Omental fat pad (tissue), 4 donors: ENCODE measurements at places on chromosomes 4 and X.

DNA sequence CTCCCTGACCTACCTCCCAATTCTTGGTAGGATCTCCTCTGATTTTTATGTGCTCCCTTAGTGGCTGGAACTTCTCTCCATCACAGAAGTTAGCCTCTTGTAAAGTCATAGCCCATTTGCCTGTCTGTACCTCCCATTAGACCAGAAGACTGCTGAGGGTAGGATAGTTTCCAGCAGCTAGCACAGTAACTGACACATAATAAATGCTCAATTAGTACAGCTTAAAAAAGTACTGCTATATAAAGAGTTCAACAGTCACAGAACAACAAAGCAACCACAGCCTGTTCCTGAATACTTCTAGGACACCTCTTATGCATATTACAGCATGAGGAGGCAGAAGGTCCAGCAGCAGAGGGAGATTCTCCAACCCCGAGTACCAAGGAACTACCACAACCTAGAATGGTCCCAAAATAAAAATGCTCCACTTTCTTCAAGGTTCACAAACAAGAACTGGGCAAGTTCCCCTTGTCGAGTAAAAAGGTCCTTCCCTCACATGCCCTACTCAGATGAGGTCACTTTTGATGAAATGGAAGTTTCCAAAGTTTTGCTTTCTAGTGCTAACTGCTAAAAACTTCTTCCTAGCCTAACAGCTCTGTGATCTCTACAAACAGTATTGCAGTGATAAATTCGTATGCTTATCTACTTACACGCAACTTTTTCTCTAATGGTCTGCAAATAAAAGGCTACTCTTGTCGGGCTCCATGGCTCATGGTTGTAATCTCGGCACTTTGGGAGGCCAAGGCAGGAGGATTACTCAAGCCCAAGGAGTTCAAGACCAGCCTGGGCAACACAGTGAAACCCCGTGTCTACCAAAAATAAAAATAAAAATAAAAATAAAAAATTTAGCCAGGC is 12.8 kb downstream of the MECP2 start:
- no peak for DNase-seq

DNA sequence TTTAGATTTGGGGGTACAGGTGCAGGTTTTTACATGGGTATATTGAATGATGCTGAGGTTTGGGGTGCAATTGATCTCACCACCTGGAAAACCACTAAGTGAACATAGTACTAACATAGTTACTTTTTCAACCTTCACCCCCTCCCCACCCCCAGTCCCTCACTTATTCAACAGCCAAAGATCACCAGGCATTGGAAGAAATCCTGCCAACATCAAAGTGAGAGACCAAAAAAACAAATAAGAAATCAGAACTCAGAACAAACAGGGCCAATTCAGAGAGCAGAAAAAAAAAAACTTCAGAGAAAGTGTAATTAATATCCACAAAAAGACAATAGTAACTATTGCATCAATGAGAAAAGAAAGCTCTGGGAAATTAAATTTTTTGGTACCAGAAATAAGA is 20.5 kb upstream of the LAP3 start:
- DNase-seq: no peak

GRCh38 chr4:173185847-173186510 is 17.4 kb downstream of the GALNT7 start:
- no peak for DNase-seq

DNA sequence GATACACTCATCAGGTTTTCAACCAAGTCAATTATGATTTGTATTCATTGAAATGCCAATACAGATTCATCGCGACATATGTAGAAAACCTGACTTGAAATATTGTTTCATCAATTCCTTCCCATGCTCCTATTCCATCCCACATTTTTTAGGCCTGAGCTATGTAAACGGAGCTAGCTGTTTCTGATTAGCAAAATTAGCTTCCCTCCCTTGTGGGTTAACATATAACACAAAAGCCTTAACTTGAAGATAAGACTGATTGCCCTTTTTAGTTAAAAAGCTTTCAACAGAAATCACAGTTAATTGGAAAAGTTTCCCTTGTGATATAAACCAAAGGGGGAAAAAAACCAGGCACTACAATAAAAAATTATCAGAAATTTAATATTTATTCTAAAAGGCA is 32.8 kb upstream of the DCLK2 start:
- DNase-seq: no peak

GRCh38 chr4:160129439-160129838 is 1026.6 kb downstream of the RAPGEF2 start:
- DNase-seq: no peak

DNA sequence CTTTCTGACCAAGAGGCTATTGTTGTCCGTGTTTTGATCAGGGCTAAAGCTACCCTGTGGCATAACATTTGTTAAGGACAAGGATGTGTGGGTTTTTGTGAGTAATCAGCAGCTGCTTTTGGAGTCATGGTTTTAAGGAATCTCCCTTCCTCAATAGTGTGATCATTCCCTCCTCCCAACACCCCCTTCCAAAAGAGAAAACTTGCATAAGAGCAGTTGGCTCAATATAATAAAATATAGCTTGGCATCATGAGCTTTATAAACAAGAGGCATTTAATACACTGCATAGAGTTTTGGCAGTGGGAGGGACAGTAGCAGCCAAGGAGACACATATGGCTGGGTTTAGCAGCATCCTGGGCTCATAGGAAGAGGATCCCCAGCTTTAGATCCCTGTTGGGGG is 84.7 kb downstream of the NHS start:
- no peak for DNase-seq
